ENCODE measurements at places on chromosomes 16 and 17.

DNA sequence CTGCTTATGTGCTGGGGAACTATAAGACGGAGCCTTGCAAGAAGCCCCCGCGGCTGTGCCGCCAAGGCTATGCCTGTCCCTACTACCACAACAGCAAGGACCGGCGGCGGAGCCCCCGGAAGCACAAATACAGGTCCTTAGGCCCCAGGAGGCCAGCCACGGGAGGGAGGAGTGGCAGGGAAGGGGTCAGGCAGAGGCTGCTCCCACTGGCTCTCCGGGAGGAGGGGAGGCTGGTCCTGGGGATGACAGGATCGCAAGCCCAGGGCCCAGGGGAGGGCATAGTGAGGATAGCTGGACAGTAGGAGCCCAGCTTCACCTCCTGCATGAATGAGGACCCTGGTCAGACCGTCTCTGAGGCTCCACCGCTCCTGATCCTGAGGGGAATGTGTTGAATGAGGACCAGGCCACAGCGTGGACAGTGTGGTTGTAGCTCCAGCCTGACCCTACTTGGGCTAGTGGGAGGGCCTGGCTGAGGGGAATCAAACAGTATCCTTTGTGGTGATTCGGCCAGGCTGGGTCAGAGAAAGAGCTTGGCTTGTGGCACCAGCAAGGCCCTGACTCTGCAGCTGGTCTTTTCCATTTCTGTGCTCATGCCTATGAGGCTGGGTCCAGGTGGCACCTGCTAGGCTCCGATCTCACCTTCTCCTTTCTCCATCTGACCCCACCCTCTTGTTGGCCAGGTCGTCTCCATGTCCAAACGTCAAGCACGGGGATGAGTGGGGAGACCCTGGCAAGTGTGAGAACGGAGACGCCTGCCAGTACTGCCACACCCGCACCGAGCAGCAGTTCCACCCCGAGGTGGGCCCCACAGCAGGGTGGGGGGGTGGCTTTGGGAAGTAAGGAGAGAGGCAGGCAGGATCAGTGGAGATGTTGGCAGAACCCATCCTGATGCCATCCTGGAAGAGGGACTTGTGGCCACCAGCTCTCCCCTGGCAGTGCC lies 28.7 kb downstream of the UNK start:
- no peak for DNase-seq

DNA sequence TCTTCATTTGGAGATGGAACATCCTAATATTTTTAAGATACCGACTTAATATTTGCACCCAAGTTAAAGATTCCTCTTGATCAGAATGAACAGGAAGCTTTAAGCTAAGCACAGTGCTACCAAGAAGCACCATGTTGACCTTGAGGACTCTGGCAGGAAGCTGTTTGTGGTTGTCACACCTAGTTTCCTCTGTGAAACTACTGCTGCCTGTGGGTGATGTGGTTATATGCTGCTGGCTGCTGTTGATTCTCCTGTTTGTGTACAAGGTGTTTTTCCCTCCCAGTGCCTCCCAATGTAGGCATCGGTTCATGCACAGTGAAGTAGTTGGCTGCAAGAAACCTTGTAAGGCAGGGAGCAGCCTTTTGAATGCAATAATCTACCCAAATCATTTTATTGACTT lies 23.4 kb downstream of the RBL2 start:
- no peak for DNase-seq

DNA sequence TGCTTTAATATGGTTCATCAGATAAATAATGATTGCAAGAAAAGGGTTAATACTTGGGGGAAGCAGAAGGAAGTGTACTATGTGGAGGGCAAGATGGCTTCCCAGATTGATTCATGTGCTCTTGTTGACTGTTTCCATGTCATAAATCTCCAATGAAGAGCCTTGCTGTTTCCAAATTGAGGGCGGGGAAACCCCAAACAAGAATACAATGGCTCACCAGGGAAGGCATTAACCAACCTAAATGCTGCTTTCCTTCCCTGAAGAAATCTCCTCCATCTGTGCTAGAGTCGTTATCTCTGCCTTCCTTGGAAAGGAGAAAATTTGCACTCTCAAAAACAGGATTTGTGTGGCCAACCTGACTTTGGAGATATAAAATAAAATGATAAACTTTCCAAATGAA lies 28.0 kb upstream of the CDH13 start:
- DNase-seq = no peak

- no peak for DNase-seq
Observed at GRCh38 chr17:11241611-11242226, 706 bp downstream of the SHISA6 start.

DNA sequence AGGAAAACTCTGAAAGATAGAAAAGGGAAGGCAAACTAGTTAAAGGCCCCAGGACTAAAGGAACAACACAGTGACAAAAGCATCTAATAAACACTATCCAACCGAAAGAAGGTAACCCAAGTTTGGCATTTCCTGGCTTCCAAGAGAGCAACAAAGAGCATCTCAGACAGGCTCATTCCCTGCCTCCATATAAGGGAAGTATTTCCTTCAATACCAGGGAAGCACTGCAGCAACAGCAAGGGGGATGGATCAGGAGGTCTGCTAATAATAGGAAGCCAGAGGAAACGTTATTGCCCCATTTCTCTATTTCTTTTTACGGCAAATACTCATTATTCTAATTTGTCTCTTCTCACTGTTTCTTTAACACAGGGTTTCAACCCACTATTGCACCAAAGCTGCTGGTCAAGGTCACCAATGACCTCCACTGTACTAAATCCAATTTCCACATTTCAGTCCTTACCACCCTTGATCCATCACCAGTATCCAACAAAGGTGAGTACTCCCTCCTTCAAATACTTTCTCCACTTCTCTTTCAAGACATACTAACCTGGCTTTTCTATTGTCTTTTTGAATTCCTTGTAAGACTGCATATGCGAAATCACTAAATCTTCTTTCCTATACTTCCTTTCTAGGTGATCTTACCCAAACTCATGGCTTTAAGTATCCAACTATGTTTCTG lies 86.1 kb downstream of the KANSL1 start:
- DNase-seq = no peak

DNA sequence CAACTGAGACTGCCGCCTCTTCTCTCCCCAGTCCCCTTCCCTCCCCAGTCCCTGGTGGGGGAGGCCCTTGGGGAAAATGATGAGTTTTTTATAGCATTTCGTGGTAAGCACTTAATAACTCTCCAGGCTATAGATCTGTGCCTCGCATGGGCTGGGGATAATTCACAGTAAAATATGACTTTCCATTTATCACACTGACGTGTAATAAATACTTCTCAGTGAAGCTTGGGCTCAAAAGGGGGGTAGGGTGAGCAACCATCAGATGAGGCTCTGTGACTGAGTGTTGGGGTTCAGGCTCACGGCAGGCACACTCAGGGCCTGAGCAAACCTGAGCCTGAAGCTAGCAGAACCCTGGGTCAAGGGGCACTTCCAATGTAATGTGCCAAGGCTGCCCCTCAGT lies 101.6 kb downstream of the CCT6B start:
- no peak for DNase-seq

DNA sequence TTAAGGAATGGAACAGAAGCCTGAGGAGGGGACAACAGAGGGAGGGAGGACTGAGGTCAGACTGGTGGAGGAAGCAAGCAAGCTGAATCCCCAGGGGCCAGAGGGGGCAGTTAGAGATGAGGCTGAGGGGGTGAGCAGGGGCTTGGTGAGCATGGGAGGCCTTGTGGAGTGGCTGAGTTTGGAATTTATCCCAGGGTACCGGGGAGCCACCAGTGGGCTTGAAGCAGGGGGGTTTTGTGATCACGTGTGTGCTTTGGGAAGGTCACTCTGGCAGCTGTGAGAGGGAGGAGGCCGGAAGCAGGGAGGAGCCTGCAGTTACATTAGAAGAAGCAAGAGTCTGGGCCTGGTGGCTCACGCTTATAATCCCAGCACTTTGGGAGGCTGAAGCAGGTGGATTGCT lies 9.8 kb upstream of the CTCF start:
- no peak for DNase-seq

All from kidney glomerular epithelial cell (primary cell).